K562 (cell line): ENCODE measurements at places on chromosomes 16 and 17. TPM values are rescaled to one million over a fixed set of nuclear protein-coding genes. Genes with fewer than 3 reads are reported as not detected.
A peak's percentile ranks its signal among the peaks of the same experiment; 100 is the strongest.

Gene SCPEP1
- total RNA-seq: 8.1 and 10.0 TPM in 2 replicates

Gene DUSP3
- total RNA-seq: 14.4 and 15.5 TPM in 2 replicates

Gene FAM171A2
- total RNA-seq: 7.0 and 8.6 TPM in 2 replicates

Gene IRX5
- 2.6 and 3.0 TPM in 2 replicates for total RNA-seq

Gene GPRC5C
- 6.4 and 7.8 TPM in 2 replicates for total RNA-seq

Gene PYY
- total RNA-seq: not detected in 2 replicates

Gene SOCS1
- total RNA-seq: 7.1 and 7.5 TPM in 2 replicates

Gene PRSS27
- 0.16 and 0.20 TPM in 2 replicates for total RNA-seq

Gene ZNF19
- 1.6 and 2.0 TPM in 2 replicates for total RNA-seq

Gene LPCAT2
- total RNA-seq: 13.1 and 15.0 TPM in 2 replicates

Gene KRT34
- not detected in 2 replicates for total RNA-seq

Gene CALB2
- total RNA-seq: 0.20 TPM in 1 of 2 replicates, not detected in the other

DNA sequence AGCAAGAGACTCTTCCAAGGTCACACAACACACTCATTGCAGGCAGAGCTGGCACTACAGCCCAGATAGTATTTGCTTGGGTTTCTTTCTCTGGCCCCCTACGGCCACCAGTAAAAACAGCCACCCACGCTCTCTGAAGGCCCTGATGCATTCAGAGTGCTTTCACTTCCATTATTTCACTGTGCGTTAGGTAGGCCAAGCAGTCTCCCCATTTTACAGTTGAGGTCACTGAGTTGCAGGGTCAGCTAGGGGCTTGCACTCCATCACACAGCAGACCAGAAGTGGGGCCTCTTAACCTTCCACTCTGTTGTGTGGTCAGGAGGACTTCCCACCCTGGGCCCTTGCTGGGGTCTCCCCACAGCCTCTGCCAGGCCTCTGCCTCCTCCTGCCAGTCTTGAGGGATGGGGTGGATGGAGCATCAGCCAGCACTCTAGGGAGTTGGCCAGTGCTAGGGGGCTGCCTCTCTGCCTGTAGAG lies 2.5 kb downstream of the TBX21 start:
- H3K27ac ChIP-seq: no peak overlapping the region
- H3K4me3 ChIP-seq: no peak overlapping the region
- no peaks in the 10 kb centered on the region for H3K36me3 ChIP-seq
- H3K4me1 ChIP-seq: peaks cover 12% of the 10 kb centered on the region
- DNase-seq: no peak

DNA sequence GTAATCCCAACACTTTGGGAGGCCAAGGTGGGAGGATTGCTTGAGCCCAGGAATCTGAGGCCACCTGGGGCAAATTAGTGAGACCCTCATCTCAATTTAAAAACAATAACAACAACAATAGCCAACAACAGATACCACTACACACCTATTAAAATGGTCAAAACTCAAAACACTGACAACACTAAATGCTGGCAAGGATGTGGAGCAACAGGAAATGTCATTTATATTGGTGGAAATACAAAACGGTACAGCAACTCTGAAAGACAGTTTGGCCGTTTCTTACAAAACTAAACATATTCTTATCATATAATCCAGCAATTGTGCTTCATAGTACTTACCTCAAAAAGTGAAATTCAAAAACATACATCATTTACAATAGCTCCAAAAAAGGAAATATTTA lies 57.7 kb downstream of the DNAH3 start:
- H3K4me1 ChIP-seq: no peaks in the 10 kb centered on the region
- H3K27me3 ChIP-seq: no peaks in the 10 kb centered on the region; the same call in 1 of the 2 replicates
- DNase-seq: no peak
- no peak overlapping the region for H3K4me3 ChIP-seq

GRCh38 chr17:18916816-18917500 lies 35.0 kb upstream of the SLC5A10 start:
- no peak overlapping the region for H3K4me3 ChIP-seq
- H3K4me1 ChIP-seq: peaks cover 16% of the 10 kb centered on the region
- H3K36me3 ChIP-seq: peaks cover 28% of the 10 kb centered on the region; the same call in 2 of the 3 replicates
- no peaks in the 10 kb centered on the region for H3K27me3 ChIP-seq
- 0 out of 3 replicates have a peak overlapping the region, but pooled peaks have one; percentile 28 for H3K27ac ChIP-seq
- DNase-seq: no peak

DNA sequence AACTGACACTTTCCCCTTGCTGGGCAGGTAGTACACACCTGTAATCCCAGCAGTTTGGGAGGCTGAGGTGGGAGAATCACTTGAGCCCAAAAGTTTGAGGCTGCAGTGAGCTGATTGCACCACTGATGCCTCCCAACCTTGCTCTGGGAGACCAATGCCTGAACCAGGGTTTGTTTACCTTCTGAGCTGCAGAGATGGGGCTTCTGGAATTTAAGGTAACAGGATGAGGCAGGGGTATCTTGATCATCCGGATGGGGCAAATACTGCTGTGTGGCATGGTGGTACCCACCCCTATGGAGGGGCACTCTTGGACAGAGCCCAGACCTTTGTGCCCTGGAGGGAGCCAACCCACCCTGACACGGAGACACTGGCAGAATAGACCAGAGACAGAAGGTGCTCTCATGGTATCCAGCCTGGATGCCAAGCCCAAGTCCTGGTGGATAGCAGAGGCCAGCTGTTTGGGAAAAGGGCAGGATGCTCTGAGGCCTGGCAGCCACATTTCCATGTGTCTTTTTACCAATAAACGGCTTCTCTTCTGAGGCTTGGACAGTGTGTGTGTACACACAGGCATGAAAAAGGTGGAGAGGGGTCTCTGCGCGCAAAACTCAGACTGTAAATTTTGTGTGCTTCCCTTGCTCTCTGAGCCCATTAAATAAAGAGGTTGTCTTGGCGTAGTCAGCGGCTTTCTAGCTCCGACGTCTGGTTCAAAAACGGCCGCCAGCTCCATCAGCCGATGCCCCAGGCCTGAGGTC lies 4.4 kb downstream of the ZNF48 start:
- H3K4me1 ChIP-seq: peaks cover 25% of the 10 kb centered on the region
- H3K4me3 ChIP-seq: peak overlapping the region; percentile 44
- H3K27me3 ChIP-seq: no peaks in the 10 kb centered on the region
- no peak for DNase-seq
- H3K27ac ChIP-seq: peak overlapping the region; percentile 74; the same call in 1 of the 3 replicates
- H3K36me3 ChIP-seq: peaks cover 21% of the 10 kb centered on the region; the same call in 2 of the 3 replicates

GRCh38 chr16:87725596-87726235 lies 40.1 kb downstream of the KLHDC4 start:
- H3K27ac ChIP-seq: no peak overlapping the region
- peaks cover 28% of the 10 kb centered on the region for H3K4me1 ChIP-seq
- H3K36me3 ChIP-seq: peaks cover 68% of the 10 kb centered on the region
- no peaks in the 10 kb centered on the region for H3K27me3 ChIP-seq

GRCh38 chr16:24773771-24774427 lies 44.4 kb downstream of the TNRC6A start:
- DNase-seq: peak; percentile 34
- no peaks in the 10 kb centered on the region for H3K27me3 ChIP-seq
- peaks cover 69% of the 10 kb centered on the region for H3K36me3 ChIP-seq
- H3K4me1 ChIP-seq: no peaks in the 10 kb centered on the region
- H3K27ac ChIP-seq: no peak overlapping the region
- H3K4me3 ChIP-seq: no peak overlapping the region

GRCh38 chr16:3283543-3284447 lies 504 bp downstream of the ZNF263 start:
- no peak for DNase-seq
- peak overlapping the region; percentile 93 for H3K4me3 ChIP-seq
- H3K27me3 ChIP-seq: no peaks in the 10 kb centered on the region
- peaks cover 22% of the 10 kb centered on the region for H3K4me1 ChIP-seq

DNA sequence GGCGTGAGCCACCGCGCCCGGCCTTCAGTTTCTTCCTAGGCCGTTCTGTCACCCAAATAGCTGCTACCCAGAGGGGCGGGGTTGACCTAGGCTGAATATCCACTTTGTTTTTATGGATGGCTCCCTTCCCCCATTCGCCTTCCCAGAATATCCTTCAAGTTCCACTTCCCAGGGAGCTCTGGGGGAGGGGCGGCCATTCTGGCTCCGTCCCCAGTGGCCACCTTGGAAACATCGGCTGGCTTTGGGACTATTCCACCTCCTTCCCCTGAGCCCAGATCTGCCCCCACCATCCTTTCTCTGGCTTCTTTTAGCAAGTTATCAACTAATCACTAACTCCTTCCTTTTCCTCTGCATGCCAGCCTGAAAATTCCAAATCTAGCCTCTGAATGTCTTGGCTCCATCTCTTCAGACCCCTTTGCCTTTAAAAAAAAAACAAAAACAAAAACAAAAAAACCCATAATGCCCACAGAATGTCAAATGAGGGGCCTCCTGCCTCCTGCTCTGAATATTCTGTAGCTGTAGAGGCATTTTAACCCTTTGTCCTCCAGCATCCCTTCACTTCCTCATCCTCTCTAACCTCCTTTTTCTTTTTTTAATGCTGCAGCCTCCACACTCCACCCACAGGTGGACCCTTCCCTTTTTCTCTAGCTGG lies 6.4 kb downstream of the ATP1B2 start:
- DNase-seq: no peak
- H3K4me1 ChIP-seq: no peaks in the 10 kb centered on the region; the same call in 2 of the 3 replicates
- H3K27ac ChIP-seq: no peak overlapping the region

- no peaks in the 10 kb centered on the region for H3K27me3 ChIP-seq
- H3K36me3 ChIP-seq: no peaks in the 10 kb centered on the region
- no peak overlapping the region for H3K4me3 ChIP-seq
- H3K4me1 ChIP-seq: no peaks in the 10 kb centered on the region
- H3K27ac ChIP-seq: no peak overlapping the region
These were observed 1199.3 kb downstream of the CDH11 start for GRCh38 chr16:63922560-63922959.

- H3K36me3 ChIP-seq: no peaks in the 10 kb centered on the region
- no peaks in the 10 kb centered on the region for H3K4me1 ChIP-seq
- no peak for DNase-seq
These were observed 13.4 kb downstream of the TPSG1 start for GRCh38 chr16:1211451-1212268.

GRCh38 chr16:9425236-9425635 lies 333.8 kb downstream of the HAPSTR1 start:
- no peaks in the 10 kb centered on the region for H3K27me3 ChIP-seq
- no peak overlapping the region for H3K4me3 ChIP-seq
- H3K27ac ChIP-seq: no peak overlapping the region
- H3K36me3 ChIP-seq: no peaks in the 10 kb centered on the region

GRCh38 chr17:17052462-17053221 lies 10.4 kb downstream of the MPRIP start:
- peaks cover 4% of the 10 kb centered on the region; the same call in 1 of the 3 replicates for H3K36me3 ChIP-seq
- DNase-seq: no peak
- H3K27me3 ChIP-seq: no peaks in the 10 kb centered on the region
- no peak overlapping the region for H3K27ac ChIP-seq
- H3K4me3 ChIP-seq: no peak overlapping the region
- H3K4me1 ChIP-seq: no peaks in the 10 kb centered on the region

DNA sequence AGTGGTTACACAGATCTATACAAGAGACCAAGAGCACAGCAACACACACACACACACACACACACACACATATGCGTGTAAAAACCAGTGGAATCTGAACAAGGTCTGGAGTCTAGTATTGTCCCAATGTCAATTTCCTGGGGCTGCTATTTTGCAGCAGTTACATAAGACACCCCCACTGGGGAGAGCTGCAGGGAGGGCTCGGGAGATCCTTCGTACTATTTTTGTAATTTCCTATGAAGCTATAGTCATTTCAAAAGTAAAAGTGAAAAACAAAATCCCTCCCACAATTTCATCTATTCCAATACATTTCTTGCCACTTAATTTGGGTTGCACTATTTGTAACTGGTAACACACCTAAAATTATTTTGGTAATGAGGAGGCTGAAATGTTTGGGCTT lies 68.5 kb downstream of the C16orf95 start:
- H3K4me3 ChIP-seq: no peak overlapping the region
- H3K27ac ChIP-seq: no peak overlapping the region
- no peak for DNase-seq
- no peaks in the 10 kb centered on the region for H3K4me1 ChIP-seq

- DNase-seq: no peak
- H3K27ac ChIP-seq: no peak overlapping the region
- H3K4me1 ChIP-seq: peaks cover 10% of the 10 kb centered on the region; the same call in 1 of the 2 replicates
- H3K36me3 ChIP-seq: peaks cover 10% of the 10 kb centered on the region; the same call in 1 of the 3 replicates
- no peak overlapping the region for H3K4me3 ChIP-seq
These were observed 70.9 kb upstream of the METRNL start for GRCh38 chr17:83008526-83008925.

DNA sequence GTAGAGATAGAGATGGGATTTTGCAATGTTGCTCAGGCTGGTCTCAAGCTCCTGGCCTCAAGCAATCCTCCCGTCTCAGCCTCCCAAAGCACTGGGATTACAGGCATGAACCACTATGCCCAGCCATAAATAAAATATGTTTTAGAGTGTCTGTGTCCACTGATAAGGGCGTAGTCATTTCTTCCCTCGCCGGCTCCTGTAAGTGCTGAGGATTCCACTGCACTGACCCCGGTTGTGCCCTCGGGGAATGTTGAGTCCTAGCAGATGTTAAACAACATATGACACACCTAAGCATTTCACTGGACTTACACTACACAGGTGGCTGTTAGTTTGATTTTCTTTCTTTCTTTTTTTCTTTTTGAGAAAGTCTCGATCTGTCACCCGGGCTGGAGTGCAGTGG lies 5.6 kb upstream of the SHMT1 start:
- H3K27me3 ChIP-seq: no peaks in the 10 kb centered on the region
- H3K4me3 ChIP-seq: no peak overlapping the region
- H3K4me1 ChIP-seq: peaks cover 3% of the 10 kb centered on the region; the same call in 1 of the 3 replicates
- H3K27ac ChIP-seq: no peak overlapping the region
- H3K36me3 ChIP-seq: no peaks in the 10 kb centered on the region
- no peak for DNase-seq

- no peak overlapping the region for H3K27ac ChIP-seq
- no peak for DNase-seq
- H3K4me3 ChIP-seq: no peak overlapping the region
These were observed 24.5 kb downstream of the GPR142 start for GRCh38 chr17:74391771-74392170.

DNA sequence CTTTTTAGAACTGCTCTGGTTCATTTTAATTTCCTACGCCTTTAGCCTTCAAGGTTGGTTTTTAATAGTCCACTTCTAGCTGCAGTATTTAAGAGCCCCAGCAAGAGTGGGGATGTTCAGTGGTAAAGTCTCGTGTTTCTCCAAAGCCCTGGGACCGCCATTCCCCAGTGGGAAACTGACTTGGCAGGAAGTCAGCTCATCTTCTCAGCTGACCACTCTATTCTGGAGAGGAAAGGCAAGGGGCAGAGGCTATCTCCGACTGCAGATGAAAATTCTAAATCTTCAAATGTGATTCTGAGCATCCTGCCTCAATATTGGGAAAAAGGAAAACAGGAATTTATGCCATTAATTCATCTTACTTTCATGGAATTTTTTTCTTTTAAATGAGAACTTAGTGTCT lies 35.5 kb downstream of the HS3ST3B1 start:
- no peak for DNase-seq
- H3K36me3 ChIP-seq: peaks cover 4% of the 10 kb centered on the region; the same call in 1 of the 3 replicates
- H3K27me3 ChIP-seq: no peaks in the 10 kb centered on the region
- peaks cover 16% of the 10 kb centered on the region; the same call in 1 of the 2 replicates for H3K4me1 ChIP-seq
- H3K27ac ChIP-seq: no peak overlapping the region

DNA sequence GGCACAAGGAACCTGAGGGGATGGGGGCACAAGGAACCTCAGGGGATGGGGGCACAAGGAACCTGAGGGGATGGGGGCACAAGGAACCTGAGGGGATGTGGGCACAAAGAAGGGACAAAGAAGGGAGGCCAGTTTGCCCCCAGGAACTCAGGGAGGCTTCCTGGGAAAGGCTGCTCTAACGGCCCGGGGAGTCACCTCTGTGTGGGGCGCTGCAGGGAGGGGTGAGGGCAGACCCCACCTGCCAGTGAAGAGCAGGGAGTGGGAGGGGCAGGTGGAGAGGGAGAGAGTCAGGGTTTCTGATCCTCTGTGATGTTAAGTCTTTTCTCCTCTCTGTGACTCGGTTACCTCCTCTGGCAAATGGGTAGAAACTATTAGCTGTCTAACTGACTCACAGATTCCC lies 57.7 kb downstream of the TIMM22 start:
- H3K36me3 ChIP-seq: no peaks in the 10 kb centered on the region
- peaks cover 2% of the 10 kb centered on the region for H3K4me1 ChIP-seq

GRCh38 chr16:49505556-49505955 lies 132.0 kb downstream of the C16orf78 start:
- H3K36me3 ChIP-seq: no peaks in the 10 kb centered on the region
- no peak overlapping the region for H3K4me3 ChIP-seq
- H3K4me1 ChIP-seq: no peaks in the 10 kb centered on the region
- H3K27me3 ChIP-seq: peaks cover 11% of the 10 kb centered on the region
- H3K27ac ChIP-seq: no peak overlapping the region
